ENCODE measurements at places on chromosomes 4 and X.

GRCh38 chr4:169346840-169347239 lies 76.1 kb upstream of the SH3RF1 start:
- no peak for ATAC-seq

- ATAC-seq: peak; percentile 10
Observed at GRCh38 chr4:102761296-102761701, 531 bp upstream of the MANBA start.

DNA sequence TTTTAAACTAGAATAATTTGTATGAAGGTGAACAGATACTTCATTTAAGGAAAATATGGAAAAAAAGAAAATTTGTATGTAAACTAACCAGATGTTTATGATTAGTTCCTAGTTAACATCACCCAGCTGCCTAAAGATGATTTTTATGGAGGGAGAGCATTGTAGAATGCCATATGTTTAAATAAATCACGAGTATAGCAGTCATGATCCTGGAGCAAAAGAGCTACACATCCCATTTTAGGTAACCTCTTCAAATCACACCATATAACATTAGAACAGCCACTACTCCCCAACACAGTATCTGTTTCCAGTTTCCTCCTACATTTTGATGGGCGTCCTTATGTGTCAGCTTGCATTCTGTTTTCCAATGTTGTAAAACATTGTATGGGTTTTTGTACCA lies 571.9 kb upstream of the FAM241A start:
- ATAC-seq: no peak

DNA sequence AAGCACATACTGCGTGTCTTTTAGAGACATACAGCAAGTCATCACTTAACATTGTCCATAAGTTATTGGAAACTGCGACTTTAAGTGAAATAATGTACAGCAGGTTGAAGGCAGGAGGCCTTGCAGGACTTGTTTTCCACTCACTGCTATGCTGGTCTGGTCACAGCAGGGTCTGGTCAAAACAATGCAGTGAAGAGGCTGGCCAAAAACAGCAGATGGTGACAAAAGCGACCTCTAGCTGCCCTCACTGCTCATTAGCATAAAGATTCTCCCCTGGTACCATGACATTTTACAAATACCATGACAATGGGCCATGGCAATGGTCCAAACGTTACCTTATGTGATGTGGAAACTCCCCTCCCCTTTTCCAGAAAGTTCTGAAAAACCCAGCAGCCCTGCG lies 1283.6 kb downstream of the FSTL5 start:
- no peak for ATAC-seq

DNA sequence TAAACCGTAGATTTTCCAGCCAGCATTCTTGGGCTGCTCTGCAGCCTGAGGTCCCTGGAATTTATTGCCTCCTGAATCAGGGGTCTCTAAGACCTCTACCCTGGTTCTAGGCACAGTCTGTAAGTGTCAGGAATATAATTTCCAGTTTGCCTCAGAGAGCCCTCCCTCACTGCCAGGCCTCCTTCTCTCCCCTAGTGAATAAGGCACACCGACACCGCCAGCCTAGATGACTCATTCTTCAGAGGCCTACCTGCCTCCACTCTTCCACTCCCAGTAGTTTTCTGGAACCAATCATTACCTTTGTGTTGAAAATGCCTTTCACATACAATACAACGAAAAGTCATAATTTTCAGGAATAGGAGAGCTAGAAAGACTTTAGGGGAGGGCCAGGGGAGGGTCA lies 50.3 kb upstream of the ARHGEF9 start:
- ATAC-seq: no peak

GRCh38 chr4:122783301-122784215 lies 43.1 kb upstream of the FGF2 start:
- peak; percentile 74 for ATAC-seq

GRCh38 chr4:110364911-110365520 lies 110.9 kb upstream of the ENPEP start:
- ATAC-seq: no peak

GRCh38 chrX:8141896-8142295 lies 29.2 kb downstream of the VCX2 start:
- ATAC-seq: no peak

- ATAC-seq: no peak
Observed at GRCh38 chrX:16577483-16578029, 72.4 kb upstream of the S100G start.

- ATAC-seq: peak; percentile 95
Observed at GRCh38 chr4:169225058-169225751, 45.6 kb downstream of the SH3RF1 start.

GRCh38 chr4:144366425-144366824 lies 225.9 kb upstream of the GYPA start:
- ATAC-seq: no peak

GRCh38 chr4:86249074-86249473 lies 110.8 kb downstream of the MAPK10 start:
- no peak for ATAC-seq

DNA sequence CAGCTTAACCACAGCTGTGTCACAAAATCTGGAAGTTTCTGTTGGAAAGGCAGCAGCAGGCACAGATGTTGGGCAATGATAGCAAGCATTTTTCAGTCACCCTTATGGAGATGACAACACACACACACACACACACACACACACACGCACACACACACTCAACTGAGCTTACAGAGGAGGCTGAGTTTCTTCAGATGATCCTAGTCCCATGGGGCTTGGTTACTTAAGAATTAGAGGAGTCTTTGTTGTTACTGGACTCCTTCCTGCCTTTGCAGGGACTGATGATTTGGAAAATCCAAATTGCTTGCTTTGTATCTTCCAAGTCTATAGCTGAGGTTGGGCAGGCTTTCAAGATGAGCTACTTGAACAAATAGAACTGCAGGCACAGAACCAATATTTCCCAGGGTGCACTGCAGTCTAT lies 740.1 kb upstream of the PITX2 start:
- ATAC-seq: no peak

DNA sequence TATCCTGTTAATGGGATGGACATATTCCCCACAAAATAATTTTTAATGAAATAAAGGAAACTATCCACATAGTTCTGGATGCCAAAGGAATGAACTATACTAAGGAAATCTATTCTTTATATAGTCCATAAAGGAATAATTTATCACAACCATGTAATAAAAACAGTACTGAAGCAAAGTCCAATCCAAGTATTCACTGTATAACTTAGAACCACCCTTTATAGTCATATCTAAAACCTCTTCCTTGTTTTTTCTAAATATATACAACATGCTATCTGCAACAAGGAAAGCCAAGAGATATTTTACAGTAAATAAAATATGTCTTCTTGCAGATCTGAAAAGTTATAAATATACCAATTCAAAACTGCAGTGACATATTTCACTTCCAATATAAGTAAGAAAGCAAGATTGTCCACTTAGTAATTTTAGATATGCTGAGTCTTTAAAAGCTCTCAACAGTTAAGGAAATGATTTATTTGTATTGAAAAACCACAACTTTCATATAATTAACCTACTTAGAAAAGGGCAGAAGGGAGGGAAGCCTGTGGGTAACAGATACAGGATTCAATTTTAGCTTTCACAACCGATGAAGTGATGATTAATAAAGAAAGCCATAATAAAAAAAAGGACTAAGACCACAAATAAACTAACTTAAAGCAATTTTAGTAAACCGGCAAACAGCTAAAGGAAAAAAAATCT lies 8.0 kb downstream of the NR3C2 start:
- ATAC-seq: no peak

GRCh38 chr4:82898322-82899243 lies 2.0 kb upstream of the THAP9 start:
- ATAC-seq: no peak

- ATAC-seq: no peak
Observed at GRCh38 chr4:174069848-174070330, 213.6 kb downstream of the FBXO8 start.

DNA sequence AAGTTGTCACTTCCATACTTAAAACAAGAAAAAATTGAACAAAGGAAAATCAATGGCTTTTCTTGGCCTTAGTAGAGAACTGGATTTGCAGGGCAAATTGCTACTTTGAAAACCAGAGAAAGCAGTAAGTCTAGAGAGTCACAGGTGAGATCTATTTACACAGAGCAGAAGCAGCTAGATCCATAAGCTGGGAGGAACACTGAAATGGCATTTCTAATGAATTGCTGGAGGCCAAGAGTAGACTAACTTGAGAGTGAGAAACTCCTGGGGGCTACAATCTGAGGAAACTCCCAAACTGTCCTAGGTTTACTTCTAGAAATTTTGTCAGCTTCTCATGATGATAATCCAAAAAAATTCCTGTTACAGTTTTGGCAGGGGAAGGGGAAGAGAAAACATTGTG lies 133.3 kb downstream of the SPCS3 start:
- no peak for ATAC-seq

- peak; percentile 75 for ATAC-seq
Observed at GRCh38 chr4:14787894-14788293, 214.4 kb upstream of the CPEB2 start.

DNA sequence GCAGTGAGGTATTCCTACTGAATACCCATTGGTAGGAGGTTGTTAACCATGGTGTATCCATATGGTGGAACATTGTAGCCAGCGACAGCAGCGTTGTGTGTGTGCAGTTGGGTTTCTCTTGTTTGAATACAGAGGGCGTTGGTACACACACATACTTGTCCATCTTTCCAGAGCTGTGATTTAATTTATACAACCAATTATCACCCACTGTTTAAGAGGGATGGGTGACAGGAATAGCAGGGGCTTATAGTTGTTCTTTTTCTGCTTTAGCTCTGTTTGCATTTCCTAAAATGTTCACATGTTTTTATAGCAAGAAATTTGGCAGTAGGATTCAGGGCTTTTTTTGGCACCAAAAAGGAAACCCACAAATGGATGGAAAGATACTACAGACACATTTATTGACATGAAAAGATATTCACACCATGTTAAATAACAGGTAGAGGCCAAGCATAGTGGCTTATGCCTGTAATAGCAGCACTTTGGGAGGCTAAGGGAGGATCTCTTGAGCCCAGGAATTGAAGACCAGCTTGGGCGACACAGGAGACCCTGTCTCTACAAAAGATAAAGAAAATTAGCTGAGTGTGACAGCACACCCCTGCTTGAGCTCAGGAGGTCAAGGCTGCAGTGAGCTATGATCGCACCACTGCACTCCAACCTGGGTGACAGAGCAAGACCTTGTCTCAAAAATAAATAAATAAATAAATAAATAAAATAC lies 60.6 kb downstream of the TNIP2 start:
- ATAC-seq: no peak

DNA sequence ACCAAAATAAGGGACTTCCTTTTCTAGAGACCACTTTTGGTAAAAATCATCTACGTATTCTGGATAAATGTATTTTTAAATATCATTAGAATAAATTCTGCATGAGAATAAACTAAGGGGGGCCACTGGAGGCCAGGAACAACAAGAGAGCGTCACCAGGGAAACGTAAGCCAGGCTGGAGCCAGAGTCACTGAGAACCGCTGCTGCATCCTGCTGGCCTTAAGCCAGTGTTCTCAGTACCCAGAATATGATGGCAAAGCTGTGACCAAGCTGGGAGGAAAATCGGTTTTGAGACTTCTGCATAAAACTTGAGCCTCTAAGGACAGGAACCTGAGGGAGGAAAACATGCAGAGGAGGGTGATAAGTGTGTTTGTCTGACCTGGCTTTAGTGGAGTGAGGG lies 63.0 kb upstream of the FAM9A start:
- ATAC-seq: no peak

- ATAC-seq: no peak
Observed at GRCh38 chr4:132101526-132101925, 1047.6 kb upstream of the PCDH10 start.

DNA sequence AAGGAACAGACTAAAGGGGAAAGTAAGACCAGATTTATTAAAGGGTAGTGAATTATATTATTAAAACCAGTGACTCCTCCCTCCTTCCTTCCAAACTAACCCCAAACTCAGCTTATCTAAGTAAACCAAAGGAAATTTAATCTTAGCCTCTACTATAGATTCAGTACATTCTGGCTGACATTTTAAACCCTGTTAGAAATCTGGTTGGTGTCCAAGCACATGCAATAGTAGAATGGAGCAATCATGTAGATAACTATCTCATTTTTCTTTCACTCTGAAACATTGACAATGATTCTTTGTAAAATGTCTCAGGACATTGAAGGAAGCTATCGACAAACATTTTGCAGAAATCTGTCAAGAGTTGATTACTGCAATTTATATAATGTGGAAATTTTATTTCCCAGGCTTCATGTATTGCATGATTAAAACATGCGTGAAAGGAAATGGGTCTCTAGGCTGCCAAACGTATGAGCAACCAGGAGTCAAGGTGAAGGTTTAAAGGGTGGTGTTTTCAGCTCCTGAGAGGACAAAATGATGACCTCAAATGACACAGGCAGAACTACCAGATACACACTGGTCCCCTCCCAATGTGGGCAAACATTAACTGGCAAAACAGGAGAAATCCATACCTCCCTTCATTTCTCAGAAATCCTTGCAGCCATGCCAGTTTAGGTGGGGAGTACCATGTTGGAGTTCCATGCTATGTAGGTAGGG lies 58.2 kb upstream of the RBM47 start:
- ATAC-seq: no peak

GRCh38 chr4:153045111-153045982 lies 109.2 kb downstream of the FHDC1 start:
- peak; percentile 23 for ATAC-seq

DNA sequence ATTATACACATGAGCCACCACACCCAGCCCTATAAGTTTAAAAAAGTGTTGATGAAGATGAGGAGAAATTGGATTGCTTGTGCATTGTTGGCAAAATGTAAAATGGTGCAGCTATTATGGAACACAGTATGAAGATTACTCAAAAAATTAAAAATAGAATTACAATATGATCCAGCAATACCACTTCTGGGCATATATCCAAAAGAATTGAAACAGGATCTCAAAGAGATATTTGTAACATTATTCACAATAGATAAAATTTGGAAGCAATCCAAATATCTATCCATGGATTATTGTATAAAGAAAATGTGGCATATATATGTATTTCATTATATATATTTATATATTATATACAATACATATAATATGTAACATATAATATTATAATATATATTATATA lies 515.6 kb upstream of the GNPDA2 start:
- ATAC-seq: no peak

- peak; percentile 4 for ATAC-seq
Observed at GRCh38 chrX:132022198-132022966, 720 bp upstream of the STK26 start.

DNA sequence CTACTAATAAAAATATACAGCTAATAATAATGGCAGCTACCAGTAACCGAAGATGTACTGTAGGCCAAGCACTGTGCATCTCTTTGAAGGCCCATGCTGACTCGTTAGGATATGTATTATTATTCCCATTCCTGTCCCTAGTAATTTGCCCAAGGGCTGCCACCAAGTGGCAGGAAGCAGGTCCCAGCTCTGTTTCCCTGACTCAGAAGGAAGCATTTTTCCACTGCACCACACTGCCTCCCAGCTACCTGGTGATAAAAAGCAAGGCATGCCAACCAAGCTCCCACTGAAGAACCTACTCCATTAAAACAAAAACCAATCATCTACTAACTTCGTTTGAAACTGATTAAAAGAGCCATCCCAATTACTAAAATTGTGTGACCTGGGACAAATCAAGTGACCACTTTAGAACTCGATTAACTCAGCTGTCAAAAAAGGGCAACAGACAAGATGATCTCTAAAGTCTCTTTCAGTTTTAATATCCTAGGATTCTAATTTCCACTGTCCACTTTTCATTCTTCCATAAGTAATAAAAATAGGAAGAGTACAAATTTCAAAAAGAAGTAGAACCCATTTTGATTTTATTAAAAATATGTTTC lies 24.3 kb upstream of the PGM2 start:
- peak; percentile 83 for ATAC-seq
